ENCODE measurements at places on chromosomes 3 and 15.

DNA sequence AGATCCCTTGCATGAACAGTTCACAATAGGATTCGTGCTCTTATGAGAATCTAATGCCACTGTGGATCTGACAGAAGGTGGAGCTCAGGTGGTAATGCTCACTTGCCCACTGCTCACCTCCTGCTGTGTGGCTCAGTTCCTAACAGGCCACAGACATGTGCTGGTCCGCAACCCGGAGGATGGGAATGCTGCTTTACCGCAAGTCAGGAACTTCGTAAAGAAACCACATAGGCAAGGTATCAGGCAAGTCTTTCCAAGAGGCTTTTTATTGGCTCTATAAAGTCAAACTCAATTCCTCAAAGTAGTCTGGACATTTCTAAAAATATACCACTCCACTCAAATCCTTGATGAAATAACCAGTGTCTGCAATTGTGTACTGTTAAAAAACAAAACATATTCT, 56.1 kb downstream of the OSTN start:
- DNase-seq: no peak

DNA sequence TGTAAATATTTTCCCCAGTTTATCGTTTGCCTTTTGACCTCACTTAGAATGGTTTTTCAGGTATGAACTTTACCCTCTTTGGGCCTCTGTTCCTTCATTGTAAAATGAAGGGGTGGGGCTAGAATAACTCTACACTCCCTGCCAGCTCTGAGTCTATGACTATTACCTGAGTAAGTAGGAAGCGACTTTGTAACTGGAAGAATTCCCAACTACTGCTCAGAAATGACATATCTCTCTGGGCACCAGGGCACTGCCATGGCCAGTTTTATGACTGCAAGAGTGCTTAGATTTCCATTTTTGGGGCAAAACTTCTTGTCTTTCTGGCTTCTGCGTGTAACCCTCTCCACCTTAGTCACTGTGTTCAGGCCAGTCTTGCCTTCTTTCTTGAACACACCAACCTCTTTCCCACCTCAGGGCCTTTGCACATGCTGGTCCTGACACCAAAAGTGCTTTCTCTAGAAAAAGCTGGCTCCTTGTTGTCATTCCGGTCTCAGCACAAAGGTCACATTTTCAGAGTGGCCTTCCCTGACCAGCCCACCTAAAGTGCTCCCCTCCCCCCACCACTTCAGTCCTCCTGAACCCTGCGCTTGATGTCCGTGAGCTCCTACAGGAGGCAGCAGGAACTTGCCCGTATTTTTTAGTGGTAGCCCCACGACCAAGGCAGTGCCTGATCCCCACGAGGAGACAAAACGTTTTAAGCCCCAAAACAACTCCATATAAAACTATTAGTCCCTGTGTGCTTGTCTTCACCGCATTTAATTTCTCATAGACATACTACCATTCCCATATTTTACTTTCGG, 25.6 kb downstream of the CDCP1 start:
- DNase-seq: no peak

- DNase-seq: no peak
Measured at GRCh38 chr3:11290743-11291680, 18.8 kb downstream of the ATG7 start.

- no peak for DNase-seq
Measured at GRCh38 chr15:77064539-77065308, 6.2 kb downstream of the TSPAN3 start.

DNA sequence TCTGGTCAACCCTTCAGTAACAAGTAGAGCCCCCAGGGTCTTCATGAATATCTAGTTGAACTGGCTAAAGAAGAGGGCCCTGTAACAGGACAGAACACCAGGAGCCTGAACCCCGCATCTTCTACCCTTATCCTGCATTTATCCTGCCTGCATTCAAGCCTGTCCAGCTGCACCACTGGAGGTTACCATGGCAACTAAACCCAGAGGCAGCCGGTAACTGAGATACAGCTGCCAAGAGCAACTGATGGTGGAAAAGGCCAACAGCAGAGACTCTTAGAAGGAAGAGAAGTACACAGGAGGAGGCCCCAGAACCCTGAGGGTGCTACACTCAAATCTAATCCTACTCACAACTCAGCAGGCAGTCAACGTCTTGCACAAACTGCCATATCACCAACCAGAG, 3.7 kb upstream of the PRKAR2A start:
- DNase-seq: no peak

- DNase-seq: no peak
Measured at GRCh38 chr3:180548050-180548449, 53.9 kb upstream of the TTC14 start.

DNA sequence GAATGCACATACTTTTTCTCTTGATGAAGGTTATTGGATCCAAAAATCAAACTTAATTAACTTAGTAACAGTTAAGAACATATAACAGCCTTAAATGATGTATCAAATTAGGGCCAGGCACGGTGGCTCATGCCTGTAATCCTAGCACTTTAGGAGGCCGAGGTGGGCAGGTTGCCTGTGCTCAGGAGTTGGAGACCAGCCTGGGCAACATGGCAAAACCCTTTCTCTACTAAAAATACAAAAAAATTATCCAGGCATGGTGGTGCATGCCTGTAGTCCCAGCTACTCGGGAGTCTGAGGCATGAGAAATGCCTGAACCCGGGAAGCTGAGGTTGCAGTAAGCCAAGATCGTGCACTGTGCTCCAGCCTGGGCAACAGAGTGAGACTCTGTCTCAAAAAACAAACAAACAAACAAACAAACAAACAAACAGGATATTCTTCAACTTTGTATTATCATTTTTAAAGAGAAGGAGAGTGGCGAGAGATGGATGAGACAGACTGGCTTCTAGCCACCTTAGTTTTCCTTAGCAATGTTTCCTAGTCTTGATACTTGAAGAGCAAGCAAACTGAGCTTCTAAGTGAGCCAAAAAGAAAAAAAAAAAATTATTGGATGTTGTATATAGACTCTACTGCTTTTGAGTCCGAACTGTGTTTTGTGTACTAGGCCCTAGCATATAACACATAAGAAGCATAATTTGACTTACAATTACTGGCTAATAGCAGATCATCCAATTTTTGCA, 13.8 kb downstream of the SPRED1 start:
- DNase-seq: no peak

DNA sequence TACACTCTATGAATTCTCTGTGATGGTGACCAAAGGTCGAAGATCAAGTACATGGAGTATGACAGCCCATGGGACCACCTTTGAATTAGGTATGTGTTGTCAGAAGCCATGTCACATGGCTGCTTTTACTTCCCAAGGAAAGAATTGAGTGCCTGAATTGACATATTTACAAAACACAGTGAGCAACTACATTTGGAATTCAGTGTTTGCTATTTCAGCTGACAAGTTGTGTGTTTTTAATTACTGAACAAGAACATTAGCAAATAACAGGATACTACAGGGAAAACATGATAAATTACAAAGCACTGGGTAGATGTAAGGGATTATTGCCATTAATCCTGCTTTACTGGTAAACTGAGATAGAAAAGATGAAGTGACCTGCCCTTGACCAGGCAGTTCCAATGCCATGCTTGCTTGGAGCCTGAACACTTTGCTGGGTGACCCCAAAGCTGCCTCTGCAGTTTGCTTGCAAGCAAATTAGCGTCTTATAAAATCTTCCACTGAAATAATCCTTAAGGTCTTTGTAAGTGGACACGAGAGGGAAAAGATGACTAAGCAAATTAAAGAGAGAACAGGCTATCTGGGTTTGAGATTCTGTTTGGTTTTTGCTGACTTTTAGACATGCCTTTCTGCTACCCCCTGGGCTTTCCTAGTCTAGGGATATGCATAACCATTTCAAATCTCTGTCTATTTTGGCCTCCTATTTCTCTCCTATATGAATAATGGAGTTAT, 98.2 kb downstream of the HCN4 start:
- DNase-seq: no peak

DNA sequence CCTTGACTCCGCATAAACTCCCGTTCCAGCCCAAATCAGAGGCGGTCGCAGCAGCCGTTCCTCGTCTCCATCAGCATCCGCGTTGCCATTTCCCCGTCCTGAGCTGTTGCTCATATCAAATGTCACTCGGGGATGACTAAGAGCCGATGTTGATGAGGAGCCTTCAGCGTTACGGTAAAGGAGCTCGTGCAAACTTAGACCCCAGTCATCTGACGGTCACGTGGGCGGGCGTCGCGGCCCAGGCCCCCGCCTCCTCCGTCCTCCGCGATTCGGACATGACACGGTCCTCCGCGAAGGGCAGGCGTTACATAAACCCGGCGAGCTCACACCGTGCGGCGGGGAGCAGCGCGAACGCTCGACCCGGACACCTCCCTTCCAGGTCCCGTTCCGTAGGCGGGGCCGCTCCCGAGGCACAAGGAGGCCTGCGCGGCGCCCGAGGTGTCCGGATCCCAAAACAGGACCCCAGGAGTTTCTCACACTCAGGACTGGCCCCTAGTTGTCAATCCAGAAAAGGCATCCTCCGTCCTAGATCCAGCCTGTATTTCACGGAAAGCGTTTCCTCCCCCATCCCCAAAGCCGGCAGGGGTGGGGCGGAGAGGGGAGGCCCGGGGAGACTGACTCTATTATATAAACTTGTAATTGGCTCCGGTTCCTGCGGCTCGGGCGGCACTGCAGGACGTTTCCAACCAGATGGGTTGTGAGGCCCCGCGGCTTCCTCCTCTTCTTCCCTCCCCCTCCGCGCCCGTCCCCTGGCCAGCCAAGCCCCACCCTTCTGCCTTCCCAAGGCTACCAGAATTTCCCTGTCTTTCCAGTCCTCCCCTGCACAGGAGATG, 100.0 kb upstream of the IGF1R start:
- DNase-seq: peak; percentile 32

DNA sequence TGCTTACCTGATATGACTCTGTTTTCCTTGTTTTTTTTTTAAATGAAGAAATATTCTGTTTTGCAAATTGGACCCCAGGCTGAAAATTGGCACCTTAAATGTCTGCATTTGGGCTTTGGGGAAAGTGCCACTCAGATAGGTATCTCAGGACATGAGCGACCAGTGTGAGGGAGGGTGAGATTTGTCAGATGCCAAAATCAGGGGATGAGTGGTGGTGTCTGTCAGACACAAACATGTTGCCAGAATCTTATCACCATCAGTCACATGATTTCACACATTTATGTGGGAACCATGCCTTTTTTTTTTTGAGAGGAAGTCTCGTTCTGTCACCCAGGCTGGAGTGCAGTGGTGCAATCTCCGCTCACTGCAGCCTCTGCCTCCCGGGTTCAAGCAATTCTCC, 75.6 kb upstream of the OSBPL11 start:
- DNase-seq: no peak

DNA sequence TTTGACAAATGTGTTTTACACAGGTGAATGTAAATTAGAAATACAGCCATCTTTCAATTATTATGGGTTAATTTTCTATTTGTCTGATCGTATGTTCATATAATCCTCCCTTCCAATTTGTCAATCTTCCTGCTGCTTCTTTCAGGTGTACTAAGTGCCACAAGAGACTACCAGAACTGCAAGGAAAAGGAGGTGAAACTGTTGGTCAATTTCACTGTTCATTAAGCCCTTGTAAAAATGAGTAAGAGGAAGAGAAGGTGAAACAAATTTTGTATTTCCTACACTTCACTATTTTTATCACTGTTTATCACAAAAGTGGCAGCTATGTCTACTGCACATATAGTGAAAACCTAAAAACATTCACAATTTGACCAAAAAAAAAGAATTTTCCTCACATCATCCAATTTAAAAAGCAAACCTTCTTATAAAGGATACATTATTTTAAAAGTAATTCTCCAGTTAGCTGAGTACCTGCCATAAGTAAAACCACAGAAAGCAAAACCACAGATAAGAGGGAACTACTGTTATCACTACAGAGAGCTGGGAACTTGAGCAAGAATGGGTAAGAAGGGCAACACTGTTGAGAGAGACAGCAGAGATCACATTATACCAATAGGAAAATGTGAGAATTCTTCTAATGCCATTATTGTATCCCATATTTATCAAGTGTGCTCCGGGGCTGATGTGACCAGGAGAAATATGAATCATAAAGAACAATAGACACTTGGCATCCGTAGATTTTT, 163.0 kb downstream of the TBC1D5 start:
- no peak for DNase-seq

DNA sequence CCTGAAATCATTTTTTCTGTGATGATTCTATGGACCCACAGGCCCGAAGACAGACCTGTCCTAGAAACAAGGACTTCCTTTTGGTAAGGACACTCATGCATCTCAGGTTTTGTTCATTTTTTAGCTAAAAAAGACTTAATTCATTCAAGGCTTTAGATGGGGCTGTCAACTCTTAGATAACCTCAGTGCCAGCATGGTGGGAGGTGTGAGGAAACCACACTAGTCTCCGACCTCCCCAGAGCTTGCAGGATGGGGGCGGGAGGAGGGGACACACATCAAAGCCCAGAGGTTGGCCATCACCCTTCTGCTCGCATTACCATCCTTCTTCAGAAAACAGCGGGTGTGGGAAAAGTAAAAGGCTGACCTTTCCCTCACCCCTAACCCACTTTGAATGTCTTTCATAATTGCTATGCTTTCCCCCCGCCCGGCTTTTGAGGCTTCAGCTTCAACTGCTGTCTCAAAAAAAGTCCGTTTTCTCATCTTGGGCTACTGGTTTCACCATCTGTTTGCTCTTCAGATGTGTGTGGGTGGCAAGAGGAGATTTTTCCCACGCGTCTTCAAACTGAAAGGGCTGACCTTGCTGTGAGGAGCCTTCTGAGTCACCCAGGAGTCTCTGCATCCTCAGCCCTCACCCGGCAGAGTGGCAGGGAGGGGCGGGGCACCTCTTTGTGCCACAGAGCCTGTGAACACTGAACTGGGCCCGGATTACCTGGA, 27.6 kb upstream of the CXCR6 start:
- peak; percentile 59 for DNase-seq

- DNase-seq: no peak
Measured at GRCh38 chr15:74542166-74543042, 1.4 kb downstream of the ARID3B start.

- no peak for DNase-seq
Measured at GRCh38 chr15:35784745-35785144, 238.8 kb upstream of the DPH6 start.

Data from stimulated activated CD4-positive, alpha-beta T cell treated with anti-CD3 and anti-CD28 coated beads, Interleukin-12 subunit alpha, Interleukin-12 subunit beta, amount 100 ng/mL, for 24 hours (primary cell).